ENCODE measurements at places on chromosomes 5 and 9.
A peak's percentile ranks its signal among the peaks of the same experiment; 100 is the strongest.

GRCh38 chr9:125437771-125438221 lies 176.2 kb downstream of the GAPVD1 start:
- peaks cover 7% of the 10 kb centered on the region for H3K36me3 ChIP-seq
- no peak overlapping the region for H3K27ac ChIP-seq
- H3K4me1 ChIP-seq = no peaks in the 10 kb centered on the region
- H3K27me3 ChIP-seq = no peaks in the 10 kb centered on the region
- no peak for DNase-seq
- H3K4me3 ChIP-seq = no peak overlapping the region

- H3K4me1 ChIP-seq = peaks cover 45% of the 10 kb centered on the region
- no peak for DNase-seq
- H3K27me3 ChIP-seq = no peaks in the 10 kb centered on the region
- peaks cover 41% of the 10 kb centered on the region for H3K36me3 ChIP-seq
- peak overlapping the region; percentile 9 for H3K27ac ChIP-seq
- H3K4me3 ChIP-seq = no peak overlapping the region
These were observed 58.6 kb downstream of the GPBP1 start for GRCh38 chr5:57232293-57233033.

- H3K27ac ChIP-seq = peak overlapping the region; percentile 79
- H3K27me3 ChIP-seq = peaks cover 88% of the 10 kb centered on the region
- peaks cover 46% of the 10 kb centered on the region for H3K4me1 ChIP-seq
These were observed 4.1 kb upstream of the RGMB start for GRCh38 chr5:98769210-98769958.

DNA sequence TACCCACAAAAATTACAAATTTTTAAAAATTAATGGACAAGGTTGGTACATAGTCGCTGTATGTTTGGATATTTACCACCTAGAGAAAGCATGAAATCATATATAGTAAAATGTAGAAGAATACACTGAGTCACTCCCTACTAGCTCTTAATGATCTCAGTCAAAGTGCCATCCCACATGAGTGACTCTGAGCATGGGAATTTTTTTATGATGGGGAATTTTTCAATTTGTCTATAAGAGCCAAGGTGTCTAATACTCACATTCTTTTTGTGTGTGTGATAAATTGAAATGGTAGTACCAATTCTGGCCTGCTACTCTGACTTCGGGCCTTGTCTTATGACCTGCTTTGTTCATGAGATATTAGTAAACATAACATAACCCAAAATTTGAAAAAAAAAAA lies 483.2 kb downstream of the CDH10 start:
- H3K4me1 ChIP-seq = no peaks in the 10 kb centered on the region
- no peak for DNase-seq
- no peaks in the 10 kb centered on the region for H3K27me3 ChIP-seq
- no peak overlapping the region for H3K27ac ChIP-seq
- no peaks in the 10 kb centered on the region for H3K36me3 ChIP-seq

- H3K27ac ChIP-seq = peak overlapping the region; percentile 95
- no peaks in the 10 kb centered on the region for H3K27me3 ChIP-seq
- H3K4me3 ChIP-seq = peak overlapping the region; percentile 83
- peaks cover 16% of the 10 kb centered on the region for H3K36me3 ChIP-seq
These were observed 459 bp upstream of the ERAP2 start for GRCh38 chr5:96875791-96876291.

- H3K27ac ChIP-seq = no peak overlapping the region
- no peaks in the 10 kb centered on the region for H3K36me3 ChIP-seq
- no peak for DNase-seq
- H3K27me3 ChIP-seq = no peaks in the 10 kb centered on the region
- H3K4me3 ChIP-seq = no peak overlapping the region
These were observed 585.8 kb downstream of the TLE4 start for GRCh38 chr9:80157561-80157983.

- DNase-seq = no peak
- H3K27me3 ChIP-seq = no peaks in the 10 kb centered on the region
- H3K36me3 ChIP-seq = no peaks in the 10 kb centered on the region
- H3K4me1 ChIP-seq = no peaks in the 10 kb centered on the region
These were observed 22.4 kb upstream of the ANGPTL2 start for GRCh38 chr9:127144670-127145445.

GRCh38 chr9:6128030-6128429 lies 87.6 kb upstream of the IL33 start:
- DNase-seq = no peak
- no peaks in the 10 kb centered on the region for H3K36me3 ChIP-seq
- no peak overlapping the region for H3K27ac ChIP-seq
- no peaks in the 10 kb centered on the region for H3K4me1 ChIP-seq
- H3K4me3 ChIP-seq = no peak overlapping the region
- H3K27me3 ChIP-seq = peaks cover 11% of the 10 kb centered on the region

GRCh38 chr5:50694027-50694590 lies 27.7 kb downstream of the PARP8 start:
- no peaks in the 10 kb centered on the region for H3K27me3 ChIP-seq
- no peak for DNase-seq
- no peak overlapping the region for H3K27ac ChIP-seq
- H3K36me3 ChIP-seq = peaks cover 9% of the 10 kb centered on the region

GRCh38 chr5:74095871-74096270 lies 469.9 kb downstream of the ARHGEF28 start:
- no peak overlapping the region for H3K27ac ChIP-seq
- no peaks in the 10 kb centered on the region for H3K4me1 ChIP-seq
- no peak for DNase-seq
- no peak overlapping the region for H3K4me3 ChIP-seq
- H3K36me3 ChIP-seq = no peaks in the 10 kb centered on the region

DNA sequence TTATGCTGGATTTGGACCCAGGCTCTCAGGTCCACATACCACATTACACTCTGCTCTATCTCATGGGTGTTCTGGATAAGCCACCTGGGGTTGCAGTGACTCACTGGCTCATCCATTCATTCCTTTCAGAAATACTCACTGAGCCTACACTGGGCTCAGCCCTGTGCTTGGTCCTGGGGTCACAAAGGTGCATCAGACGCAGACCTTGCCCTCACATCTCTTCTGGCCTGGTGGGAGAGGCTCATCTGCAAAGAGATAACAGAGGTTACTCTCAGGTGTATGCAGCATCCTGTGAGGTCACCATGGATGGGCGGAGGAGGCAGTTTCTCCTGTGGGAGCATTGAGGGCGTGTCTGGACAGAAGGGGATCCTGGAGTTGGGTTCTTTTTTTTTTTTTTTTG lies 12.1 kb downstream of the CDHR2 start:
- DNase-seq = no peak
- H3K4me1 ChIP-seq = peaks cover 16% of the 10 kb centered on the region
- H3K27me3 ChIP-seq = peaks cover 20% of the 10 kb centered on the region
- no peak overlapping the region for H3K27ac ChIP-seq

GRCh38 chr5:151597749-151598148 lies 6.6 kb upstream of the FAT2 start:
- no peak overlapping the region for H3K4me3 ChIP-seq
- H3K27ac ChIP-seq = no peak overlapping the region

- DNase-seq = no peak
- no peak overlapping the region for H3K27ac ChIP-seq
- no peaks in the 10 kb centered on the region for H3K36me3 ChIP-seq
- no peaks in the 10 kb centered on the region for H3K27me3 ChIP-seq
- peaks cover 4% of the 10 kb centered on the region for H3K4me1 ChIP-seq
These were observed 219.5 kb upstream of the RASA1 start for GRCh38 chr5:87048156-87048555.

DNA sequence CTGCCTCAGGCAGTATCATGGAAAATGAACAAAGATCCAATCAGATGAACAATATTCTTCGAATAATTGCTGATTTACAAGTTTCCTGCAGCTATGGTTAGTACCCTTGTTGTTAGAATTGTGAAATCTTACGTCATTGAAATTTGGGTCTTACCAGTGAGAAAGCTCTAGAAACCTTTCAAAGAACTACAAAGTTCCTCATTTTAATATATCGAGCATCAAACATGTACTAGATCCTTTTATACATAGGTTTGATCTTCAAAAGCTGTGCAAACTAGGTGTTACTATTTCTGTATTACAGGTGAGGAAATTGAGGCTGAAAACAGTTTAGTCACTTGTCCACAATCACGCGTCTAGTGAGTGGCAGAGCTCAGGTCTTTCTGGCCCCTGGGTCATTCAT lies 43.7 kb upstream of the ANGPTL2 start:
- no peak overlapping the region for H3K4me3 ChIP-seq
- no peaks in the 10 kb centered on the region for H3K27me3 ChIP-seq
- H3K4me1 ChIP-seq = peaks cover 15% of the 10 kb centered on the region
- no peak overlapping the region for H3K27ac ChIP-seq
- no peak for DNase-seq
- no peaks in the 10 kb centered on the region for H3K36me3 ChIP-seq

- no peak overlapping the region for H3K4me3 ChIP-seq
- DNase-seq = no peak
- no peaks in the 10 kb centered on the region for H3K4me1 ChIP-seq
- no peak overlapping the region for H3K27ac ChIP-seq
These were observed 16.3 kb downstream of the ARHGEF28 start for GRCh38 chr5:73642344-73642743.

All from central memory CD8-positive, alpha-beta T cell (primary cell).